A172 (cell line): ENCODE measurements at places on chromosomes 1 and 21.
A peak's percentile ranks its signal among the peaks of the same experiment; 100 is the strongest.

GRCh38 chr1:9651565-9652378 is at the start of gene PIK3CD:
TSS of gene PIK3CD (plus strand) at chr1:9651731. CDS start at chr1:9710456, 58,725 bp downstream.
- no peak for DNase-seq

- DNase-seq: no peak
Measured at GRCh38 chr1:94819945-94820746, at the start of gene SLC44A3. TSS of gene SLC44A3 (plus strand) at chr1:94820357. CDS start at chr1:94820452, 95 bp downstream.

- no peak for DNase-seq
Measured at GRCh38 chr1:46991083-46991923, 32.2 kb upstream of the CYP4X1 start.

- DNase-seq: no peak
Measured at GRCh38 chr1:43978551-43979260, at the start of gene B4GALT2. TSS of gene B4GALT2 (plus strand) at chr1:43979210. CDS start at chr1:43981161, 1,951 bp downstream.

GRCh38 chr1:33649759-33650158 is 177.3 kb downstream of the ZSCAN20 start:
- no peak for DNase-seq

- DNase-seq: peak; percentile 9
Measured at GRCh38 chr21:23452384-23453083, 2154.7 kb downstream of the MRPL39 start.

GRCh38 chr1:26848941-26849774 is 13.8 kb upstream of the SFN start:
- DNase-seq: peak; percentile 94

- peak; percentile 97 for DNase-seq
Measured at GRCh38 chr1:224497714-224498573, 63.3 kb upstream of the WDR26 start.
